ENCODE measurements at places on chromosomes 11 and 22.

DNA sequence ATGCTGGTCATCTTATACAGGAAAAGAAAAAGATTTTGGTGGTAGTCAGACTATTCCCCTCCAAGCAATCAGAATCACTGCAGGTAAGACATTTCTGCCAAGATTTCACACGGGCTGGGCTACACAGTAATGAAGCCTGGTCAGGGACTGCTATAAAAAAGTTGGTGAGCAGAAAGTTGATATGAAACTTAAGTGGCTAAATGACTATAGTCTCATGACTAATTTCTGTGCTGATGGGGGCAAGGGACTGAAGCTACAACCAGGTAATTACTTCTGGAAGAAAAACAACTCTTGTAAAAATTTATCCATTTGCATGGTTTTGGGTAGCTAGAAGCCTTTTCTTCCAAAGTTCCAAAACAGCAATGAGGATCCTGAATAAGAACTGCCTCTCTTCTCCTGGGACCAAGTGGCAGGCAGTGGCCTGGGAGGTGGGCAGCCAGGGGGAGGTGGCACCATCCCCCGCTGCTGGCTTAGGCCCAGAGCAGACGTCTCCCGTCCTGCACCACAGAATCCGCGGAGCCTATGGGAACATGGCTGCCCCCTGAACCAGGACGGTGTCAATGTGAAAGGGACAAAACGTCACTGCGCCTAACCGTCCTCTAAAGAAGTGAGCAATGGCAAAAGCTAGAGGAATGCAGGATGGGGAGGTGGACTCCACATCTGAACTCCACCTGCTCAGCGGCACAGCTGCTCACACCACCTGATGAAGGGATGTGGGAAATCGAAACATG is 122.6 kb upstream of the LMO1 start:
- DNase-seq: no peak

DNA sequence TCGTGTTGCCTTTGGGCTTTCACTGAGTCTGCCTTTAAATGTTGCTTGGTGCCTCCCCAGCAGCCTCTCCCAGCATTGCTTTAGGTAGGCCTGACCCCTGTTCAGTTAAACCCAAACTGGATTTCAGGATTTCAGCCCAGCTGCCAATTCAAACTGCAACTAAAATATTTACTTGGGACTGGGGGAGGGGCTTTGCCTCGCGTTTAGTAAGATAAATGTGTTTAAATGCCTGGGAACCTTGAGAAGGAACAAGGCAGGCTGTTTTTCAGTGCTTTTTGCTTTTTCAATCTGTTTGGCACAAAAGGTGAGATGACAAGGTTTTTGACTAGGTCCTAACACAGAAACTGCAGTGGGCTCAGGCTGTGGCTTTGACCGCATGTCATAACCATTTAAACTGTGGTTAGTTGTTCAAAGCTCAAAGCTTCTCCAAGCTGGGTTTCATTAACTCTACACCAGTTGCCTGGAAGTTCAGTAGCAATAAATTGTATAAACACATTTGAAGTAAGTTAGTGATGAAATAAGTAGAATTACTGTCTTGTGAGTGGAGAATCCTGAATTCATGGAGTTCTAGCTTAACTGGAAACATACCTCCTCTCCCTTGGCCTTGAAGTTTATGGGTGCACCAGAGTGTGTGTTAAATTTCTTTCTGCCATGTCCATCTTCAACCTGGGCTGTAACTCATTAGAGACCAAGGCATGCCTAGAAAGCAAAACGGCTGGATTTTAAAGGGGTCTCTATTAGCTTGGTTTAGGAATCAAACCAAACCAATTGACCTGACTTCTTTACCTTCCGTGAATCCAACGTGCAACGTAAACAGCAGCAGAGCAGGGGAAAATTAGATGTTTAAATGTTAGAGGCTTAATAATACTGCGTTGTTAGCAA is 3.6 kb downstream of the PKNOX2 start:
- no peak for DNase-seq

GRCh38 chr11:66479394-66480116 is 679 bp upstream of the DPP3 start:
- DNase-seq: no peak

DNA sequence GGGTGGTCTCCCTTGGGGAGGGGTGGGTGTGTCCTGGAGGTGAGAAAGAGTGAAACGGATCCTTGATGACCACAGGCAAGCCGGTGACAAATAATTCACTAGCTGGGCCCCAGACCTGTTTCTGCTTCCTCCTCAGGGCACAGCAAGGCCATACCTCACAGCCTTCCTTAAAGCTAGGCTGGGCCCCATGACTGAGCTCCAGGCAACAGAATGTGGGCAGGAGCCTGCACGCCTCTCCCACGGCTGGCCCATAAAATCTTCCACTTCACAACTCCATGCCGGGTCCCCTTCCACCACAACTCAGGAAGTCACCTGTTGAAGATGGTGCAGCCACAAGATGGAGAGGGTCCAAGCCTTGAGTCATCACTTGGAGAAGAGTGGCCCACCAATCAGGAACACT is 23.9 kb downstream of the SLC22A12 start:
- DNase-seq: no peak

DNA sequence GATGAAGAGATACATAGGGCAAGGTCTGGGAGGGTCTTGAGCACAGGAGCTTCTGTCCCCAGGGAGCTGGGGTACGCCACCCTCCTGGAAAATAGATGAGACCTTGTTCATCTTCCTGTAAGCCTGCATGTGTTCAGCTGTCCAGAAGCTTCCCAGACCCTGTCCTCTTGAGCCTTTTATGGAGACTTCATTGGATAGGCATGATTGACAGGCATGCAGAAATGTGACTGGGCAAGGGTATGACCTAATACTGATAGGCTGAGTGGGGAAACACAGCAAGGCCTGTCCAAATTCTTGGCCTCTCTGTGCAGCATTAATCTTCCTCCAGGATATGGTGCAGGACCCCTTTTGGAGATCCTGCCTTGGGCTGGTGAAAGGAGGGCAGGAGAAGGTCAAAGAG is 15.7 kb downstream of the ARCN1 start:
- no peak for DNase-seq

DNA sequence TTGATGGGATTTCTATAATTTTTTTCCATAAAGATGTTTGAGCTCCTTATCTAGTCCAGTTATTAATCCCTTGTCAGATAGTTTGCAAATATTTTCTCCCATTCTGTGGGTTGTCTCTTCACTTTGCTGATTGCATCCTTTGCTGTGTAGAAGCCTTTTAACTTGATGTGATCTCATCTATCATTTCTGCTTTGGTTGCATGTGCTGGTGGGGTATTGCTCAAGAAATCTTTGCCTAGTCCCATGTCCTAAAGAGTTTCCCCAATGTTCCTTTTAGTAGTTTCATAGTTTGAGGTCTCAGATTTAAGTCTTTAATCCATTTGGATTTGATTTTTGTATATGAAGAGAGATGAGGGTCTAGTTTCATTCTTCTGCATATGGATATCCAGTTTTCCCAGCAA is 1.7 kb upstream of the IL2RB start:
- no peak for DNase-seq

DNA sequence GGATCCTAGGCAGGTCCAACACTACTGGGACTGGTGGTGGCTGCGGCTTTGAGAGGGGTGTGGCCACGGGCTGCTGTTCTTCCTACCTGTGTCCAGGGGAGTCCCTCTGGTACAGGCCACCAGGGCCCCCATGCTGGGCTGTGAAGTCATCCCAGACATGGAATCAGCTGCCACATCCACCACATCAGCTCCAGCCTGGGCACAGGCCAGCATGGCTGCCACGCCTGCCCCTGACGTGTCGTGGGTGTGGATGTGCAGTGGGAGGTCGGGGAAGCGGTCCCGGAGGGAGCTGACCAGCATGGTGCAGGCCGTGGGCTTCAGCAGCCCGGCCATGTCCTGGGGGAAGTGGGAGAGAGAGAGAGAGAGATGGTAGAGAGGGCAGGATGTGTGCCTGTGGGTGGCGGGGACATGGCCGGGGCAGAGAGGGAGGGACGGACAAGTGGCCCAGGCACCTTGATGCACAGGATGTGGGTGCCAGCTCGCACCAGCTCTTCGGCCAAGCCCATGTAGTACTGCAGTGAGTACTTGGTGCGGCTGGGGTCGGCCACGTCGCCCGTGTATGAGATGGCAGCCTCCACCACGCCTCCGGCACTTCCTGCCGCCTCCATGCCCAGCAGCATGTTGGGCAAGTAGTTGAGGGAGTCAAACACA is 6.2 kb upstream of the LRFN4 start:
- DNase-seq: no peak

DNA sequence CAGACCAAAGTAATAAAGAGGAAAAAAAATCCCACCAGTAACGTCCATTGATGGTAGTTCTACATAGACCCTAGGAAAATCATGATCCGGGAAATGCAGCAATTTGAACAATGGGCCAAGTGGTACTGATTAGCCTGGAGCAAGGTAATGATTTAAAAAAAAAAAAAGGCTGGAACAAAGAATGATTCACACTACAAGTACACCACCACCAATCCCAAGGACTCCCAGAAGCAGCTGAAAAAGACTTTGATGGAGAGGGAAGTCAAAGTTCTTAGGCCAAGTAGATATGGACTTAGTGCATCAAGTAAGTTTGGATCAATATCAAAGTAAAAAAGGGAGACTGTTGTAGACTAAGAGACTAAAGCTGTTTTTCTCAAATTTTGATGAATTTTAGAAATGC is 11.8 kb downstream of the KCTD14 start:
- DNase-seq: no peak

DNA sequence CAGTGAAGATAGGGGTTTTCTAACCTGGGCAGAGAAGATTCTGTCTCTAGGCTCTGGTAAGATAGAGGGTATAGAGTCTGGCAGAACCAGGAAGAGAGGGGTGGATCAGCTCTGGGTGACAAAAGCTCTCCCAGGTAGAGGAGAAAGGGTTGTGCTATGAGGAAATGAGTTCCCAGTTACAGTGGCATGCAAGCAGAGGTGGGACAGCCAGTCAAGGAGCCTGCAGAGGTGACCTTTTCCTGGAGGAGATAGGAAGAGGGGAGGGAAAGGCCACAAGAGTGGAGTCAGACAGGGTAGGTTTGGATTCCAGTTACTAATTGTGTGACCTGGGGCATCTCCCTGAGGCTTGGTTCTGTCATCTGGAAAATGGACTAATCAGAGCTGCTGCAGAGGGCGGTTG is 3.4 kb upstream of the CAPN5 start:
- DNase-seq: no peak

GRCh38 chr11:17406818-17407149 is 18.3 kb upstream of the KCNJ11 start:
- no peak for DNase-seq

- no peak for DNase-seq
These were observed 74.5 kb downstream of the TTC28 start for GRCh38 chr22:28604966-28605761.

GRCh38 chr11:77410076-77410827 is 63.6 kb downstream of the PAK1 start:
- DNase-seq: no peak

GRCh38 chr22:49208768-49209252 is 618.9 kb downstream of the BRD1 start:
- no peak for DNase-seq

DNA sequence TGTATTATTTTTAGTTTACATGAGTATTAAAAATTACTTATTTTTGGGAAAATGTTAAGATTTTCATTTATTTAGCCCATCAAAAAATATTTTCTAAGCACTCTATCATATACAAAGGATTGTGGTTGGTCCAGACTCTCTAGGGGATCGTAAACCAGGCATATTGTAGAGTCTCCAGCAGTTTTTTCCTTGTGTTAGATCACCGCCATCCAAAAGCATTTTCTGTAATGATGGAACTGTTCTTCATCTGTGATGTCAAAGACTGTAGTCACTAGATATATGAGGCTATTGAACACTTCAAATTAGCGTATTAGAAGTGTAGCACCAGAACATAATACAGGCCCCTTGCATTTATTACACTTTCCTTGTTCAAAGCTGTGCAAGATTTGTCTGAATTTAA is 154.9 kb downstream of the SBF2 start:
- DNase-seq: no peak

- no peak for DNase-seq
These were observed 22.6 kb downstream of the APLNR start for GRCh38 chr11:57214494-57214893.

DNA sequence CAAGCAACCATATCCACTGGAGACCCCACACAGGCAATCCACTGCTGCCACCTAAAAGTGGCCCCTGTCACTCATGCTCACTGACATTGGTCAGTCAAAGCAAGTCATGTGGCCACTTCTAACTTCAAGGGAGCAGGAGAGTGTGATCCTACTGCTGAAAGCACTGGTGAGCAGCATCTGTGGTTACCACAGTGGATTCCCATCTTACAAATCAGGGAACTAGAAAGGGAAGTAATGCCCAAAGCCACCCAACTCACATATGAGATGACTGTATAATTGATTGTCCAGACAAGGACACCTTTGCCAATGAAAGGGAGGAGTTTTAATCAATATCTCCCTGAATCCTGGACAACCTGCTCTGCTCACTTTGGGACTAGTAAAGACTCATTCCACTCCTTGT is 17.7 kb downstream of the RCN1 start:
- no peak for DNase-seq

DNA sequence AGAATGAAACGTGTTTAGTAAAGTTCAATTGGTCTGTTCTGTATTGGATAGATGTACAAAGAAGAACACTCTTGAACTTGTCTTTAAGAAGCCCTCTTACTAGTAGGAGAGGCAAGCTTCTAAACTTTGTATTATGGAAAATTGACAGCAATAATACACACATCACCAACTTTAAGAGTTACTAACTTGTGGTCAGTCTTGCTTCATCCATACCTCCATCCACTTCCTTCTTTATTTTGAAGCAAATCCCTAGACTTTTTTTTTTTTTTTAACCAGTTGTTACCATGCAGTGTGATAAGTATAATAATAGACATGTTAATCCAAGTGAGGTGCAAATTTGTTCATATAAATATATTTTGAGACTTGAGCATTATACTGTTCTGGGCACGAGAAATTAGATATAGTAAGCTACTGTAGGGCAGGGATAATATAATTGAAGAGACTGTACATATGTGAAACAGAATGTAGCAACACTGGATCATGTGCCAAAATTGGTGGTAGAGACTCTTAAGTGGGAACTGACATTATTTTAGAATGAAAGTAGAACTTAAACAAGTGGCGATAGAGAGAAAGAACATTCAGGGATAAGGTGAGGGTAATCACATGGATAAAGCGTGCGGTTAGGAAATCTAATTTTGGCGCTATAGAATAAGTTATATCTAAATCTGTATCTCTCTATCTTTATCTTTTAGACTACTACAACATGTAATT is 6.5 kb downstream of the FAR1 start:
- DNase-seq: no peak

- no peak for DNase-seq
These were observed 499.4 kb upstream of the API5 start for GRCh38 chr11:42812361-42812760.

DNA sequence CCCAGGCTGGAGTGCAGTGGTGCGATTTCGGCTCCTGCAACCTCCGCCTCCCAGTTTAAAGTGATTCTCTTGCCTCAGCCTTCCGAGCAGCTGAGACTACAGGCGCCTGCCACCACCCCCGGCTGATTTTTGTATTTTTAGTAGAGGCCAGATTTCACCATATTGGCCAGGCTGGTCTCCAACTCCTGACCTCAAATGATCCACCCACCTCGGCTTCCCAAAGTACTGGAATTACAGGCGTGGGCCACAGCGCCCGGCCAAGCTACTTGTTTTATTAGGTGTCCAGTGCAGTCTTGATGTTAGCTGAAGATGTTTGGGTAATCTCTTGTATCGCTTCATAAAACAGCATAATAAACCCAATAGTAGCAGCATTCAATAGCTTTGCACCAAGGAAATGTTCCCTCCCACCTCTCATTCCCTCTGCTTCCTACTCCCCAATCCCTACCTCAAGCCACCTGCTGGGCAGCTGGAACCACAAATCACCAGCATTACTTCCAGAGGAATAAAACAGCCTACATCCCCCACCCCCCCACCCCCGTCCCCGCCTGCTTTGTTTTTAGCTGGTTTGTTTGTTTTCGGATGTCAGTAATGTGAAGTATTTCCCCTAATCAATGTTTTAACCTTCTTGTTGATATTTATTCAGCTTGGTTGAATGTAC is 11.0 kb upstream of the GRIK4 start:
- no peak for DNase-seq
